ENCODE measurements at places on chromosomes 1 and 21. TPM values are rescaled to one million over a fixed set of nuclear protein-coding genes. Genes with fewer than 3 reads are reported as not detected.
A peak's percentile ranks its signal among the peaks of the same experiment; 100 is the strongest.

DNA sequence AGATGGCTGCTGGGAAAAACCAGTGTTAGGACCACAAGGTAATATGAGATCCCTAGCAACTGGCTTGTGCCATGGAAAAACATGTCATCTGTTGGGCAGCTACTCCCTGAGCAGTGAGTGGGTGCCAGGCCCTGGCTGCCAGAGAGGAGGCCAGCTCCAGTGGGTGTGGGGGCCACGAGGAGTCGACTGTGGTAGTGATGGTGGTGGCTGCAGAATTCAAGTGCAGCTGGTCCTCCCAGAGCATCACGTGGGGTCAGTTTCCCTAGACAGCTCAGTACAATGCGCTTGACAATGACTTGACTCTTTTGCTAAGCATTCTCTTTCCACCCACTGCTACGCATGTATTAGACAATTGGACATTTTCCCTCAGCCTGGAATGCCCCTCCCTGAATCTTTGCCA lies 14.5 kb upstream of the CDC42 start:
- no peaks in the 10 kb centered on the region for H3K27me3 ChIP-seq
- no peak overlapping the region for H3K27ac ChIP-seq
- no peak for DNase-seq
- H3K36me3 ChIP-seq, result no peaks in the 10 kb centered on the region
- no peak overlapping the region for H3K4me3 ChIP-seq
- H3K4me1 ChIP-seq, result no peaks in the 10 kb centered on the region

DNA sequence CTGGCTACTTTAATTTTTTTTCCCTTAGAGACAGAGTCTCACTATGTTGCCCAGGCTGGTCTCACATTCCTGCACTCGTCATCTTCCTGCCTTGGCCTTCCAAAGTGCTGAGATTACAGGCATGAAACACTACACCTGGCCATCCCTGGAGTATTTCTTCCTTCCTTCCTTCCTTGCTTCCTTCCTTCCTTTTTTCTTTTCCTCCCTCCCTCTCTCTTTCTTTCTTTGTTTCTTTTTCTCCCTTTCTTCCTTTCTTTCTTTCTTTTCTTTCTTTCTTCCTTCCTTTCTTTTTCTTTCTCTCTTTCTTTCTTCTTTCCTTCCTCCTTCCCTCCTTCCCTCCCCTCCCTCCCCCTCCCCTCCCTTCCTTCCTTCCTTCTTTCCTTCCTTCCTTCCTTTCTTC lies 46.4 kb upstream of the PM20D1 start:
- DNase-seq, result no peak
- no peaks in the 10 kb centered on the region for H3K27me3 ChIP-seq
- H3K4me3 ChIP-seq, result no peak overlapping the region
- no peak overlapping the region for H3K27ac ChIP-seq
- no peaks in the 10 kb centered on the region for H3K4me1 ChIP-seq

DNA sequence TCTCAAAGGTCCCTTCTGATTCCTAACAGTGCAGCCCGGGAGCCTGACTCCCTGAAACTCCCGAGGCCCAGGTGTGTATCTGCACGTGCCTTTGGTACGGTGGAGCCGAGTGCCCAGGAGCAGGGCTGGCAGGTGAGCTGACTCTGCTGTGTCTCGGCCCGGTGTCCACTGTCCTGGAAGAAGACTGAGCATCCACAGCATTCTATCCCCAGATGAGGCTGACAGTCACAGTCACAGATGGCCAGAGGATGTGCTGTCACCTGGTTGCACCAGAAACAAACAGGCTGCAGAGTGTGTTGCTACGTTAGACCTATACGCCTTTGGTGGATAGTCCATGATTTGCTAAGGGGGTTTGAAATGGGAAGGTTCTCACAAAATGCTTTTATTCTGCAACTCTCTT lies 9.8 kb downstream of the ETV3L start:
- H3K4me1 ChIP-seq, result peaks cover 14% of the 10 kb centered on the region
- H3K36me3 ChIP-seq, result no peaks in the 10 kb centered on the region
- no peak for DNase-seq
- no peaks in the 10 kb centered on the region for H3K27me3 ChIP-seq
- H3K4me3 ChIP-seq, result no peak overlapping the region

GRCh38 chr21:26199456-26199855 lies 28.9 kb upstream of the APP start:
- H3K27me3 ChIP-seq, result no peaks in the 10 kb centered on the region
- no peaks in the 10 kb centered on the region for H3K36me3 ChIP-seq
- DNase-seq, result no peak
- H3K4me3 ChIP-seq, result no peak overlapping the region
- no peak overlapping the region for H3K27ac ChIP-seq

GRCh38 chr1:115426231-115426771 lies 88.3 kb upstream of the NGF start:
- H3K4me1 ChIP-seq, result no peaks in the 10 kb centered on the region
- H3K36me3 ChIP-seq, result no peaks in the 10 kb centered on the region
- H3K27me3 ChIP-seq, result peaks cover 4% of the 10 kb centered on the region
- no peak overlapping the region for H3K4me3 ChIP-seq
- H3K27ac ChIP-seq, result no peak overlapping the region

DNA sequence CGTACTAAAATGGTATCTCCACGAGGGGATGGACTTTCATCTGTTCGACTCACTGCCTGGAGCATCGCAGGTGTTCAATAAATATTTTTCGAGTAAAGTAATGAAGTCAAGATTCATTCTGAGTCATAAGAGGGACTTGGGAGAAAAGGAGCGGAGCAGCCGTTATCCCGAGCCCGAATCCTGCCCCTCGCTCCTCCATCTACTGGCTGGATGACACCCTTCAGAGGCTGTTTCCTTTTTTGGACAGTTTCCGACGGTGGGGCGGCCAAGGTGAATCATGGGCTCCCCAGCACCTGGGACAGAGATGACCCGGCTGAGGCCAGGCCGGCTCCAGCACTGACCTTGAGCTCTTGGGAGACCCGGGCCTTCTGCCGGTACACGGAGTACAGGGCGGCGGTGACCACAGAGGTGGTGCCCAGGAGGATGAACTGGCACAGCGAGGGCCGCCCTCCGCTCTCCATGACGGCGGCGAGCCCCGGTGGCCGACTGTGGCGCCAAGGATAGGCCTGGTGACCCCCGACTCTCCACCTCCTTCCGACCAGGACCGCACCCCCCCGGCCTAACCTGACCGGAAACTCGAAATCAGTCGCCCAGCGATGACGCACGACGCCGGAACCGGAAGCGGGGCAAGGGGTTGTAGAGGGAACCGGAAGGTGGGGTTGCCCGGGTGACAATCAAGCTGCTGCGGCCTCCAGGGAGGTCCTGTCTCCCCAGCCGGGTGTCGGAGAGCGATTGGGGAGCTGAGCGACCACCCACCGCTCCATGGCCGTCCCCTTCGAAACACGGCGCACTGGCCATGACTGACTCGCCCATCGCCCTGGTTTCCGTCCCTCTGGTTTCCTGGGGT lies at the start of gene MUL1:
MUL1 (minus strand) TSS at position 588 of the 847 bp plus-strand sequence; CDS start at position 461, 127 bp downstream.
- H3K4me1 ChIP-seq, result no peaks in the 10 kb centered on the region
- no peaks in the 10 kb centered on the region for H3K27me3 ChIP-seq
- peak; percentile 93 for DNase-seq
- no peaks in the 10 kb centered on the region for H3K36me3 ChIP-seq

DNA sequence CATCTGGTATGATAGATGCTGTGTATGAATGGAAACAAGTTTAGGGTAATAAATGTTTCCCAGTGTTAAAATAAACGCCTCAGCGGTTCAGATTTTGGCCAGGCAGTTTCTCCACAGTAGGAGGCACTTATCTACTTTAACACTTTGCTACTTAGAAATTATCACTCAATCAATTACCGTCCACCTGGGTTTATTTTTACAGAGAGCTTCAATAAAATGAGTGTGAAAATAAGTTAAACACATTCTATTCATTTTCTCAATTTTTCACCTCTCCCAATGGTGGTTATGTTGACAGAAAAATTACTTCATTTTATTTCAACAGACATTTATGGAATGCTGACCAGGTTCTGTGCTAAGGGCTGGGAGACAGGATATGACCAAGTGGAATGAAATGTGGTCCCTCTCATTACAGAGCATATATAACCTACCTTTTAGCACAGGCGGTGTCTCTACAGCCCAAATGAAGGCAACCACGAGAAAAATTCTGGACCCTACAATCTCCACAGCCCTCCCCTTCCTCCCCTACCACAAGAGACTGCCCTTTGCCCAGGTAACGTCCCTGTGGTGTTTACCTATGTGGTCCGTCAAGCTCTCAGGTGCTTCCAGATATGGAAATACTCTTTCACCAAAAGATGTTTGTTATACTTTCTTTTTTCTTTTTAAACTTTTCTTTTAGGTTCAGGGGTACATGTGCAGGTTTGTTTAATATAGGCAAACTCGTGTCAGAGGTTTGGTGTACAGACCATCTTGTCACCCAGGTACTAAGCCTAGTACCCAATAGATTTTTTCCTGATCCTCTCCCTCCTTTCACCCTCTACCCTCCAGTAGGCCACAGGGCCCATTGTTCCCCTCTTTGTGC lies 105.5 kb downstream of the HLCS start:
- no peaks in the 10 kb centered on the region for H3K27me3 ChIP-seq
- H3K4me3 ChIP-seq, result no peak overlapping the region
- H3K4me1 ChIP-seq, result no peaks in the 10 kb centered on the region
- no peaks in the 10 kb centered on the region for H3K36me3 ChIP-seq
- DNase-seq, result no peak

DNA sequence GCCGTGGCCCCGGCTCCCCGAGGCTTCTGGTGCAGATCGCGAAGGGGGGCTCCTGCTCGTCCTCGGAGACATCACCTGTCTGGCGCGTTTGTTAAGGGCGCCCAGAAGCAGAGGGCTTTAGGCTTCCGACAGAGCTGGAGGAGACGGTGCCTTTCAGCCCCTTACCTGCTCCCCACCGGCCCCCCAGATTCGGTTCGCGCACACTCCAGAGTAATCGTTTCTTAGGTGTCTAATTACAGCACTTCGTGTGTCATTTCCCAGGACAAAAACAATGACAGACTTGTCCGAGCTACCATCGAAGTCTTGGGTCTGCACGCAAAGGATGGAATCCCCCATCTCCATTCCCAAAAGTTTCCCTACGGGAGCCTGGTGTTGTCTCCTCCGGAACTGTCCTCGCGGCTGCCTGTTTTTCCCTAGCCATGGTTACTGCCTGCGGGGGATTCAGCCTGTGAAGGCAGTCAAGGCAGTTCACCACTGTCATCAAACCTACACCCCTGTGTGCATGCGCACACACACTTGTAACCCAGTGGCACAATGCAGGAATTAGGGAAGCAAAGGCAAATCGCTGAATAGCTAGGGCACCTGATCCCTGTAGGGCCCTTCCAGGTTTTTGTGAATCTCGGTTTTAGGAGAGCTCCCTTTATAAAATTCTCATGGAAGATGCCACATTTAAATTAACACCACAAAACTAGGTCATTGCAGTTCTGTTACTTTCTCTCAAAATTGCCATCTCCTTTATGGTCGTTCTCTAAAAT lies 738 bp upstream of the CDC42BPA start:
- peak overlapping the region; percentile 97 for H3K4me3 ChIP-seq
- peak; percentile 71 for DNase-seq
- H3K27ac ChIP-seq, result peak overlapping the region; percentile 99
- no peaks in the 10 kb centered on the region for H3K27me3 ChIP-seq

DNA sequence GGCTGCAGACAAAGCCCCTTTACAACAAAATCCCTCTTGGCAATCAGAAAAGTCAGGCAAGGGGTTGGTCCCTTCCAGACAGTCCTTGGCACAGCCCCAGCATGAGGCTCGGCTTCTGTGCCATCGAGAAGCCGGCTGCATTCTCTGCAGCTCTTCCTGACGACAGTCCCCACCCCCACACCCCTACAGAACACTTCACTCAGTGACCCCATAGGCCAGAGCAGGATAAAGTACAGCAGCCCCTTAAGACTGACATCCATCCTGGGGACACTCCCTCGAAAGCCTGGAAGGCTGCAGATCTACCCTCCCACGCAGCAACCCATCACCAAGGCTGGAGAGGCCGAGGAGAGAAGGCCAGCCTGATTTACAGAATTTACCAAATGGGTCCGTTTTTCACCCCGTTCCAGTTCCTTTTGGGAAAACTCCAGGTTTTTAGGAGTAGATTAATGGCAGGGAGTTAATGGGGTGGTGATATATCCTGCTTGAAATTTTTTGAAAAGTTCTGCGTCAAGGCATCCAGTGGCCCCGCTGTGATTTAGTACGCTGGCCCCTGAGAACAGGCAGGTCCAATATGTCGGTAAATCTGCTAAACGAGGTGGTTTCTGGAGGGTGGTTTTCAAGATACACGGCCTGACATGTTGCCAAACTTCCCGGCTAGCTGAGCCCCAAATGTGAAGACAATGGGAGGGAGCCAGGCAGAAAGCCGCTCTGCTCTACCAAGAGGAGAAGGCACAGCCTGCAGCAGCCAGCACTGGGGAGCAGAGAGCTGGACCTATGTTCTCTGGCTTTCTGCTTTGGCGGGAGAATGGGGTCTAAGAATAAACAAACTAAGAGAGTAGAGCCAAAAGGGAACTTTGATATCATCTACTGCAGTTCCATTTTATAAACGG lies 81.7 kb downstream of the SSBP3 start:
- no peaks in the 10 kb centered on the region for H3K36me3 ChIP-seq
- no peak for DNase-seq
- H3K27ac ChIP-seq, result peak overlapping the region; percentile 80

DNA sequence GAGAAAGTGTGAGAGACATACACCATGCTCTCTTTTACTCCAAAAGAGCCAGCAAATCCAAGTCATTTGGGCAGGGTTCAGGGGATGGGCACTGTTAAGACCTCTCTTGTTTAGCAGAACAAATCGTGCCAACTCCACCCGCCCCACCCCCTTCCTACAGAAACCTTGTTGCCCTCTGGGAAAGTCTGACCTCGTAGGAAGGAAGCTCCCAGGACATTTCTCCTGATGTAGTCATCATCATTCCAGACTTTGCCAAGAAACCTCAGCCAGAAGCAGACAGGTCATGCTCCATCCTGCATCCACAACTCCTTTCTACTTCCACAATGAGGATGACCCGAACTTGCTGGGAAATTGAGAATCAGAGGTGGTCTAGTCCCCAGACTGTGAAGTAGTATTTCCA lies 57.7 kb downstream of the UBE2T start:
- H3K36me3 ChIP-seq, result no peaks in the 10 kb centered on the region
- no peaks in the 10 kb centered on the region for H3K27me3 ChIP-seq
- no peak overlapping the region for H3K4me3 ChIP-seq

DNA sequence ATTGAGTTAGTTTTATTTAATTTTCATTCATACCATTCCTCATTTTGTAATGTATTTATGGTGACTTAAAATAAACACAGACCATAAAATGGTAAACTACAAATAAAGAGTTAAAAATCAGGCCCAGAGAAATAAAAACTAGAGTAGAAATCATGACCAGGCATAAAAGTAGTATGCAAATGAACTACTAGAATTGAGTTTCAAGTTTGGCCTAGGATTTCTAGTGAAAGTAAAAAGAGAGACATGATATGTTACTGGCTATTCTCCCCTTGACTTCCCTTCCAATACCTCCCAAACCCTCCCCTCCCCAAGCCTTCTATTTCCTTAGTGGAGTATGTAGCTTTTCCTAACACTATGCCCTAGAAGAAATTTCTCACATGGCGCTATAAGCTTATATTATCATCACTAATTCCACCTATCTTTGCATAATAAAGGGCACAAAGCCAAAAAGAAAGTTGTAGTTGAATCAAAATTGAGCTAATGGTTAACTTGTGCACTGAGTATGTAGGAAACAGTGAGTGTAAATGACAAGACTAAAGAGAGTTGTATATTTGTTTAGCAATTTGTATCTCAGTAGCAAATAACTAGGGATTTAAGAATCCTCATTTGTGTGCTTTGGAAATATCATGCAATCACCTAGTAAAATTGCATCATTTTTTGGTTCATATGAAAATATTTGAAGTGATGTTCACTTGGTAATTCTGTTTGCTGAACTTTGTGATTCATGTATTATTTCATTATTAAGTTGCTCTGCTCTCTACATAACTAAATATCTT lies 29.7 kb upstream of the CDC14A start:
- H3K27me3 ChIP-seq, result no peaks in the 10 kb centered on the region
- no peak for DNase-seq
- H3K27ac ChIP-seq, result no peak overlapping the region
- H3K4me3 ChIP-seq, result no peak overlapping the region

The ERICH3 gene
- total RNA-seq, result 0.29 TPM

The TRAF3IP3 gene
- total RNA-seq, result 4.4 TPM

The SLC44A3 gene
- 2.1 TPM for total RNA-seq

The FYB2 gene
- total RNA-seq, result not detected

Measured in breast epithelium (tissue), 4 donors.